ENCODE measurements at places on chromosomes 1 and 21. TPM values are rescaled to one million over a fixed set of nuclear protein-coding genes. Genes with fewer than 3 reads are reported as not detected.

Gene KCNH1
- 0.15 TPM for total RNA-seq

Gene LAPTM5
- total RNA-seq, result 44.7 TPM

Gene UTS2
- not detected for total RNA-seq

Gene CD244
- total RNA-seq, result 0.80 TPM

Gene TMEM240
- 5.4 TPM for total RNA-seq

Gene PCP4L1
- total RNA-seq, result 0.62 TPM

Data from left cardiac atrium (tissue), 4 donors.